A549 treated with CORT108297 at 1 μM for 4 hours (cell line): ENCODE measurements at places on chromosomes 3 and 15. TPM values are rescaled to one million over a fixed set of nuclear protein-coding genes. Genes with fewer than 3 reads are reported as not detected.

Gene CCDC54
- total RNA-seq = not detected in 5 replicates

Gene KNG1
- total RNA-seq = 0.07 TPM in 1 of 5 replicates, not detected in the others

Gene SKOR1
- 0.02 to 0.05 TPM (median 0.04 TPM) in 4 of 5 replicates, not detected in the other for total RNA-seq

Gene RETNLB
- not detected in 5 replicates for total RNA-seq

Gene XCR1
- not detected in 5 replicates for total RNA-seq

Gene CFAP91
- total RNA-seq = 0.22 to 0.56 TPM (median 0.23 TPM) in 5 replicates

Gene SAMMSON
- total RNA-seq = not detected in 5 replicates

Gene TM4SF1
- 1,236 to 1,908 TPM (median 1,489 TPM) in 5 replicates for total RNA-seq

Gene DZIP1L
- 5.6 to 8.2 TPM (median 7.9 TPM) in 5 replicates for total RNA-seq

Gene GOLGA6L10
- total RNA-seq = 0.46 to 0.79 TPM (median 0.68 TPM) in 5 replicates
